ENCODE measurements at places on chromosomes 16 and 17. TPM values are rescaled to one million over a fixed set of nuclear protein-coding genes. Genes with fewer than 3 reads are reported as not detected.

GRCh38 chr17:59221159-59221847, 992 bp downstream of the GDPD1 start:
- no peak for DNase-seq

Gene TMEM204
- 85.3 TPM for total RNA-seq

Gene TP53TG3F
- total RNA-seq: not detected

DNA sequence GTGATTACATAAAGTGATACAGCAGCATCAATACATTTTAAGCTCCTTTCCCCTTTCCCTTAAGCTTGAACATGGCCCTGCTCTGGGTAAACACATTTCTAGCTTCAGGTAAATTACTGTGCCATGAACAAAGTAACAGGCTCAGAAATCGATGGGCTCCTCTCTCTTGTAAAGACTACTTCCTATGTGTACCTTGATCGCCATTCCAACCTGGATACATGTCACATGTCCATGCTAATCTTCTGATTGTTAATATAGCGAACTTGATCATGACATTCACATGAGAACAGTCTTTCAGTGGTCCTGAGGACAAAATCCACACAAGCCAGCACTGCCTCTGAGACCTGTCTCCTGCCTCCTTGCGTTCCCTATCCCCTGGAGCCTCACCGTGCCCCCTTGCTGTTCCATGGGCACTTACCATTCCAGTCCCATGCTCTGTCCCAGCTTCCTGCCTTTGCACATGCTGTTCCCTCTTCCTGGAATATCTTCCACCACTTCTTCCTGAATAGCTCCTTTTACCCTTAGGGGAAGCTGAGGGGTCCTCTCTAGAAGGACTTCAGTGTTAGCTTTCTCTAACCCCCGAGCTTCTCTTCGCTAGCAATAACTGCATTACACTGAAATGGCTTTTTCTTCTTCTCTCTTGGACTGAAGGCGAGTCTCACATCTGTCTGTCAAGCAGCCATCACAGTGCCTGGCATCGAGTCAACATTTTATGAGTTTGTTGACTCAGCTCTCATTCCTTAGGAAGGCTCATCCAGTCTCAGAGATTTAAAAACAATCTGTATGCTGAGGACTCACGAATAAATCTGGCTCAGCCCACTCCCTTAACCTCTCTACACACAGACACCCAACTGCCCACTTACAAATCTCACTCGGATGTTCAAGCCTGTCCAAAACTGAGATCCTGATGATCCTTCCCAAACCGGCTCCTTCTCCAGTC, 93.3 kb downstream of the ASIC2 start:
- DNase-seq: peak; percentile 19

- no peak for DNase-seq
Observed at GRCh38 chr16:9323170-9323569, 231.7 kb downstream of the HAPSTR1 start.

- DNase-seq: no peak
Observed at GRCh38 chr16:30967795-30968194, 10.2 kb downstream of the SETD1A start.

Gene SYNGR2
- total RNA-seq: 83.8 TPM

GRCh38 chr16:85553436-85554113, 59.5 kb upstream of the GSE1 start:
- peak; percentile 72 for DNase-seq

DNA sequence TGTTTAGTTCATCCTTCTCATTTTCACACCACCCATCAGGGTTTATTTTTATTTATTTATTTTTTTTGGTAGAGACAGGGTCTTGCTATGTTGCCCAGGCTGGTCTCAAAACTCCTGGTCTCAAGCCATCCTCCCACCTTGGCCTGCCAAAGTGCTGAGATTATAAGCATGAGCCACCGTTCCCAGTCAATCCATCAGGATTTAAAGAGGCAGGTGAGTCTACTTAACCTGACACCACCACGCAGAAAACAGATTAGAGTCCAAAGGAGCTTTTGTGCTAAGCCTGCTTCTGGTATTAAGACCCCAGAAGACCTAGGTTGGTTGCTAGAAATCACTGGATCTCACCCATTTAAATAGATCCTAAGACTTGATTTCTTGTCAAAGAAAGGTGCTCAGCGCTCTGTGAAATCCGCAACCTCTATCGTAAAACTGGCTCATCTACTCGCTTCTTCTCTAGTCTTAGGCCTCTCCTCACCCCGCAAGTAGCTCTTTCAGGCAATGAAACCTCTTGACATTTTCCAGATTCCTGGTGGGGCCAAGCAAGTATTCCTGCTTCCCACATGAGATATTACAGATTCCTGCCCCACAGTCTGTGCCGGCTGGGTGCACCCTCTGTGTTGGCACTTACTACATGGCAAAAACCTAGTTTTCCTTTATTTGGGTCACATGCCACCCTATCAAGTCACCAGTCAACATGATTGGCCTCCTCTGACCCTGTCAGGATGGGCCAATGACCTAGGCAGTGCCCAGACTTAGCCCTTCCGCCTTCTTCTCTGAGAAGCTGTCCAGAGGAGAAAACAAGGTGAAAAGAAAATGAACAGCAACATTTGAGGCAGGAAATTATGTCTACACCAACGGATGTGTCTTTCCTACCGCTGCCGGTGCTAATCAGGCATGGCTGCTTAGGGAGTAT, 9.0 kb downstream of the PITPNA start:
- peak; percentile 69 for DNase-seq

- no peak for DNase-seq
Observed at GRCh38 chr16:19001788-19002187, 18.1 kb downstream of the TMC7 start.

DNA sequence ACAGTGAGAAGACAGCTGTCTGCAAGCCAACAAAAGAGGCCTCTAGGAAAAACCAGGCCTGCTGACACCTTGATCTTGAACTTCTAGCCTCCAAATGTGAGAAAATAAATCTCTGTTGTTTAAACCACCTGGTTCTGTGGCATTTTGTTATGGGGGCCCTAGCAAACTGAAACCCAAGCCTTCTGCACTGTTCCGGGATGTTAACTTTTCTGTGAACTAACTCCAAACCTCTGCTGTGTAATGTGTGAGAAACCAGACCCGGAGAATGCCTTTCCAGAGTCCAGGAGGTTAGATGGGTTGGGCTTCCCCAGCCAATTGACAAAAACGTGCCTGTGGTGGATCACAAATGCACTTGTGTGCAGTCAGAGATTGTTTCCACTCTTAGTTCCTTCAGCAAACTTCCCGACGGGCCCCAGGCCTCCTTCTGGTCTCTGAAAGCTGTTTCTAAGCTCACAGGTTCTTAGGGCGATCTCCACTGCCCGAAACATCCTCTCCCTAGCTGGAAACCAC, 13.6 kb upstream of the GGA2 start:
- DNase-seq: no peak

Gene SOX8
- total RNA-seq: 0.27 TPM

DNA sequence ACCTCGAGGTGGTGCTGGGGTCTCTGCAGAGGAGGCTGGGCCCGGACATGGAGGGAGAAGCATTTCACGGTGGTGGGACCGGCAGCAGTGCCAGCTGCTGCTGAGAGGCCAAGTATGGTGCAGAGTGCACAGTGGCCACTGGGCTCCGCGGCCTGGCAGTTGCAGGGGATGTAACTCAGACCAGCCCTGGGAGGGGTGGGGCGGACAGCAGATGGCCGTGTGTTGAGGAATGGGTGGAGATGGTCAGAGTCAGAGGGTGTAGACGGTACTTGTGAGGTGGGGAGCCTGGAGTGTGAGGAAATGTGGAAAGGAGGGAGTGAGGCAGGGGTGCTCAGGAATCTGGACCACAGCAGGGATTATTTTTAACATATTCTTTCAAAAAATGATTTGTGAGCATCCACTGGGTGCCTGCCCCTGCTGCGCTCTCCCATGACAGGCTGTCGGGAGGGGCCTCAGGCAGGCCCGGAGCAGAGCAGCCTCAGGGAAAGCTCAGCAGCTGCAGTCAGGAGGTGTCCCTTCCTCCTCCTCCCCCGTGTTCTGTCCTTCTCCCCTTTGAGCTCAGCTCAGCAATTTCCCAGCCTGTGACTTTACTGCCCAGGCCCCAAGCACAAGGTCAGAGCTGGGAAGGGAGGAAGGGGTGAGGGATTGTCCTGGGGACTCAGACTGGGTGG, 113.1 kb downstream of the RAP1GAP2 start:
- DNase-seq: no peak

DNA sequence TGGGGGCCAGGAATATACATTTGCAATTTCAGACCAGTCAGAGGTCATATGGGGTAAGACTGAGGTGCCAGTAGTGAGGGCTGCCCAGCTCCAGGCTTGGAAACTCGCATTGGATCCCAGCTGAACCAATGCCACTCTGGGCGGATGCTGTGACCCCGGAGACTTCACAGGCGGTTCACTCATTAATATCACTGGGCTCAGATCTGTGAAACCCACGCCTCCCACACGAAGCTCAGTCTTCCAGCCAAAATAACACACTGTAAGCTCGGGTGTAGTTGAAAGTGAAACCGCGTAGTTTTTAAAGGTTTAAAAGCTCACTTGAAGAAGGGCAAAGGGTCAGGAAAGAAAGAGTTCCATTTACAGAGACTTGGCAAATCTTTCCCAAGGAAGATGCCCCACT, 254.8 kb downstream of the FOXL1 start:
- DNase-seq: no peak

- DNase-seq: no peak
Observed at GRCh38 chr16:28897826-28898225, 19.5 kb downstream of the ATP2A1 start.

Gene TSNAXIP1
- total RNA-seq: 0.34 TPM

- DNase-seq: no peak
Observed at GRCh38 chr17:35068249-35068648, 4.7 kb upstream of the RFFL start.

Gene PMP22
- total RNA-seq: 120 TPM

Gene ASGR1
- total RNA-seq: 6.5 TPM

- no peak for DNase-seq
Observed at GRCh38 chr16:81442220-81442915, 2.2 kb upstream of the CMIP start.

- DNase-seq: no peak
Observed at GRCh38 chr17:10059684-10060211, 138.7 kb downstream of the GAS7 start.

- DNase-seq: peak; percentile 45
Observed at GRCh38 chr16:50152351-50152806, 727 bp upstream of the TENT4B start.

GRCh38 chr16:85879975-85880831, 18.8 kb upstream of the IRF8 start:
- DNase-seq: no peak

GRCh38 chr16:3536271-3536731, 35.5 kb downstream of the CLUAP1 start:
- DNase-seq: no peak

Gene EME1
- total RNA-seq: not detected

GRCh38 chr17:7817643-7817964, 16.4 kb upstream of the KDM6B start:
- no peak for DNase-seq

Gene KRT24
- not detected for total RNA-seq

Gene MGRN1
- total RNA-seq: 32.5 TPM

- no peak for DNase-seq
Observed at GRCh38 chr16:71995038-71995437, 5.2 kb downstream of the PKD1L3 start.

- no peak for DNase-seq
Observed at GRCh38 chr17:61908292-61909037, 19.3 kb downstream of the INTS2 start.

- DNase-seq: no peak
Observed at GRCh38 chr17:43356999-43357398, 41.8 kb upstream of the ARL4D start.

Gene KLHL10
- total RNA-seq: 1.6 TPM

Gene TAX1BP3
- total RNA-seq: 98.6 TPM

- no peak for DNase-seq
Observed at GRCh38 chr17:49486012-49486641, 9.0 kb upstream of the NGFR start.

- peak; percentile 42 for DNase-seq
Observed at GRCh38 chr17:82424001-82424862, 5.8 kb upstream of the OGFOD3 start.

All from thyroid gland (tissue), 4 donors.